Activated T-cell treated with anti-CD3 and anti-CD28 coated beads for 48 hours (primary cell): ENCODE measurements at places on chromosomes 1 and 21.

DNA sequence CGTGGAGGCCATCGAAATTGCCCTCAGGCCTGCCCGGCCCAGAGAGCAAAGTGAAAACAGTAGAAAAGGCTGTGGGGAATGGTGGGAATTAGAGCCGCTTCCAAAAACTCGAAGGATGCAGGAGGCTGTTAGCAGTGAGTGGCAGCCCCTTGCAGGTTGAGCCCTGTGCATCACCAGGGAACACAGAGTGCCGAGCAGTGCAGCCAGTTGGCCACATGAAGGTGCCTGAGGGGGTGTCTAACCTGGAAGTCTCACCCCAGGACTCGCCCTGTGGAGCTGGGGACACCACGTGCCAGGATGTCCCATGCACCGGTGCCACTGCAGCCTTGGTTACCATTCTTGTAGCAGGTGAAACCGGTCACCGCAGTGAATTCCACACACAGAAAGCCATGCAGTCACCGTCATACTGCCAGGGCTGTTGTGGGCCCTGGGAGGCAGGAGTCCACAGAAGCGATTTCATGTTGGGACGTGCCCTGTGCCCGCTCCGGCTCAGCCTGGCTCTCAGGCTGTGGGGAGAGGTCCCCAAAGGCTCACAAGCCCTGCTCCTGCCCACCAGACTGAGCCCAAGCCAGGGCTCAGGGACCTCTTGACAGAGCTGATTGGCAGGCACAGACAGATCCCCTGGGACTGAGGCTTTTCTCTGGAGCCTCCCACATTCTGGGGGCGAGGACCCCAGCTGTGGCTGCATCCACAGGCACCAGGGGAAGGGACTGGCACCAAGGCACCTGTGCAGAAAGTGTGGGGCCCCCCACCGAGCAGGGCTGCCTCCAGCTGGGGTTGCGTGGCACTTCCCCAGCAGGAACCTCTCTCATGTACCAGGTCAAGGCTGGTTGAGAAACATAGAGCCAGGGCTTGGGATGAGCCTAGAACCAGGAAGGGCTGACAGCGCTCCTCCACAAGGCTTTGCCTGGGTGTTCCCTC, 16.7 kb upstream of the ACTRT2 start:
- no peak for DNase-seq

- DNase-seq, result no peak
These were observed 59.0 kb downstream of the S100B start for GRCh38 chr21:46545911-46546310.

DNA sequence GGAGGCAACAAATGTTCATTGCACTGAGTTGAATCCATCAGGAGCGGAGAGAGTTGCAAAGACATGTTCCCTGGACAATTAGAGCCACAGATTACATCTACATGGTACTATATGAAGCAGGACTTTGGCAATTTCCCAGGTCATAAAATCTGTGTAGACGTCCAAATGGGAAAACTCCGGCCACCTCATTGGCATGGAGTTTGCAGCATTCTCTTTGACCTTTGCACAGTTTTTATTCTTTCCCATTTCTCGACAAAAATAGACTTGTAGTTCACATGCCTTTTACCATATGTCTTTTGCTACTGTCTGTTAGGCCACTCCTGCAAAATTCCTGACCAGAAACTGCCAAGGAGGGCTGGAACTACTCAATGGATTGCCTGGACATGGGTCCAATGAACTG, 48.2 kb downstream of the UBE2T start:
- DNase-seq, result no peak

GRCh38 chr21:46065914-46066551, 31.9 kb upstream of the COL6A2 start:
- no peak for DNase-seq

DNA sequence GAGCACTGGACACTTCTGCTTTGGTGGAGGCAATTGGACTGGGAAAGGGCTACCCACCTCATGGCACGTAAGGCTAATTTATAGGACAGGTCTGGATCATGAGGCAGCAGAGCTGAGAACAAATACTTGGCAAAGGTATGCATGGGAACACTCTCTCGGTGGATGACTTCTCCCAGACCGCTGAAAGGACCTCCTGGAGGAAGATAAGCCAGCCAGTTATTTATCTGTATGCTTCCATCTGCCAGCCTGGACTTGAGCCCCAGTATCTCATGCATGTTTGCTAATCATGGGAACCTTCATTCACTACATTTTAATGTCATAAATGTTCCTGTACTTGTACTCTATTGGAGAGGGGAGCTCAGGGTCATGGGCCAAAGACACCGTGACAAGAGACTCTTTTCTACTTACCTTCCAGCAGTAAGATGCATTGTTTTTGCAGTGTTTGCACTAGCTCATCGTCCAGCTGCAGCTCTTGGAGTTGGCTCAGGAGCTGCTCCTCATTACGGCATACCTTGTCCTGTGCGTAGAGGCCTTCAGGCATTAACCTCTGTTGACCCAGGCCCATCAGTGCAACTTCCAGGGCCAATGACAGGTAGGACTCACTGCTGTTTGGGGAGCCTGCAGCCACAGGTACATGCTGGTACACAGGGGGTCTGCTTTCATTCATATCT, 23.7 kb downstream of the UROD start:
- no peak for DNase-seq

DNA sequence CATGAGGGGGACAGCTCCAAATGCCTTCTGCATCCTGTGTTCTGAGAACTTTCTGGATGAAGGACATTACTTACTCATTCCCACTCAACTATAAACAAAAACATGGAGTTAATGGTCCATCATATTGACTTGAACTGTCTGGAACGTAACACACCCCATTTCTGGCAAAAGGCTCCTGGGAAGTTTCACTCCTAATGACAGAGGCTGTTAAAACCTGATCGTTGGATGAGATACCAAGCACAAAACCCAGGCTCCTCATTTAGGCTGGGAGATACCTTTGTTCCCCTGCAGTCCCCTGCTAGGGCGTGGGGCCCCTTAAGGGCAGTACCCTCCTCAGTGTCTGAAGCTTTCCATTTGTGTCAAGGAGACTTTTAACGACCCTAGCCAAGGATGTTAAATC, 78.9 kb downstream of the RHOU start:
- no peak for DNase-seq
